Neural progenitor cell (in vitro differentiated cells): ENCODE measurements at places on chromosomes 5 and 9. TPM values are rescaled to one million over a fixed set of nuclear protein-coding genes. Genes with fewer than 3 reads are reported as not detected.
A peak's percentile ranks its signal among the peaks of the same experiment; 100 is the strongest.

Gene ARL14EPL
- not detected in 2 replicates for total RNA-seq

DNA sequence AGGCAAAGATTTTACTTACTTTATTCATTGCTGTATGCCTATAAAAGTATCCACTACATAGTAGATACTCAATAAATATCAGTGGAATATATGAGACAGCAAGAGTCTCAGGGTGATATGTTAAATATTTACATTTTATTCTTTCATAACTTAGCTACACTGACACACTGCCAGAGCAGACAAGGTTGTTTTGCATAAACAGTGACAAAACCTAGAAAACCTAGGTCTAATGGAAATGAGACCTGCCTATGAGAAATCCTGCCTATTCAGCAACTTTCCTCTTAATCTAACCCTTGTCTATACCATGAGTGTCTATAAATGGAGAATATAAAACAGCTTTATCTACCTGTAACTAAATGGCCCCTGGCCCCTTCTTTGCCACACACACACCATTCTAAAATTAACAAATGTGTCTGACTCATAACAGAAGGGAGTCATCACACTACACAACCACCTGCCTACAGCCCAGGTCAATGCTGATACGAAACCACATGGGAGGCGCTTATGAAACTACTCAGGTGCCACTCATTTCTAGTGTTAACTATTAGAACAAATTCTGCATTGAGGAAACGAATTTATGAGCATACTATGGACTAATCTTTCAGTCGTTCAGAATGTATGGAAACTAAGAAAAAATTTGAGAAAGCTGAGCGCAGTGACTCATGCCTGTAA is 60.3 kb downstream of the UBAP2 start:
- no peak for DNase-seq

Gene INSYN2B
- 0.06 and 0.26 TPM in 2 replicates for total RNA-seq

Gene CLTA
- 199 and 203 TPM in 2 replicates for total RNA-seq

- no peak for DNase-seq
These were observed 12.9 kb downstream of the TCF7 start for GRCh38 chr5:134127376-134127861.

- no peak for DNase-seq
These were observed 84.8 kb downstream of the WNK2 start for GRCh38 chr9:93268551-93269314.

- no peak for DNase-seq
These were observed 39.2 kb downstream of the EXOSC2 start for GRCh38 chr9:130732793-130733221.

DNA sequence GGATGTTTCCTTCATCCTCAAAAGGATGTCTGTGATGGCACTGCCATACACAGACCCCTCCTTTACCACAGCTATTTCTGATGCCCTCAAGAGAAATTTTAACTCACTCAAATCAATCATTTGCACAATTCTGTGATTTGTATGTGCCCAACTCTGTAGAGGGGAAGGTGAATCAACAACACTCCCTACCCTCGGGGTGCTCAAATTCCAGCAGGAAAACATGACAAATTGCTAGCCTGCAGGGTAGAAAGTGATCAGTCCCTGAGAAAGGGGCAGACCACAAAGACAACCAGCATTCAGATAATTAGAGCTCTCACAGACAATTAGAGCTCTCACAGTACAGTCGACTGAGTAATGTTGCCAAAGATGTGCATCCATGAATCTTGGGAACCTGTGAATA is 45.3 kb upstream of the FOXE1 start:
- no peak for DNase-seq

Gene CYLC2
- not detected in 2 replicates for total RNA-seq

DNA sequence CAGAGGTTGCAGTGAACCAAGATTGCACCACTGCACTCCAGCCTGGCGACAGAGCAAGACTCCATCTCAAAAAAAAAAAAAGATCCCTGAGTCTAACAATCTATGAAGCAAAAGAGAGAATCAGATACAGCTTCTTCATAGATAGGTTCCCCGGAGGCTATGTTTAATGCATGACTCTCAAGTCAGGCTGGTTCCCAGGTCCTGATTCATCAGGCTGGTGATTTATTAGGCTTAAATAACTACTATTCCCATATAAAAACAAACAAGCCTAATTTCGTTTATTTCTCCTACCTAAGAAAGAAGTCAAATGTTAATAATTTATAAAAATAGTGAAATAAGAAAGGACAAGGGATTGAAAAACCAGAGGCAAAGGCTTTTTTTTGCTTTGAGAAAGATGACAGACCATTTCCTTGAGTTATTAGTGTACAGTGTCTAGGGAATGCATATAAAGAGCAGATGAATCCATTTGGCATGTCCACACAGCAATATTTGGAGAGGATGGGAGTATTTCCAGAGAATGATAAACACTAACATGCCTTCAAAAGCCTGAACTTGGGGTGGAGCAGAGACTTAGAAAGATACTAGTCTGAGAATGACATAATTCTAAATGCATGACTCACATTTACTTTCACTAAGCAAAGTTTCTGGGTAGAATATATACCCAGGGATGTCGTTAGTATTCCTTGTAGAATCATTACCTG is 115.3 kb downstream of the NREP start:
- no peak for DNase-seq

GRCh38 chr9:109507421-109507838 is 9.3 kb upstream of the PTPN3 start:
- no peak for DNase-seq

DNA sequence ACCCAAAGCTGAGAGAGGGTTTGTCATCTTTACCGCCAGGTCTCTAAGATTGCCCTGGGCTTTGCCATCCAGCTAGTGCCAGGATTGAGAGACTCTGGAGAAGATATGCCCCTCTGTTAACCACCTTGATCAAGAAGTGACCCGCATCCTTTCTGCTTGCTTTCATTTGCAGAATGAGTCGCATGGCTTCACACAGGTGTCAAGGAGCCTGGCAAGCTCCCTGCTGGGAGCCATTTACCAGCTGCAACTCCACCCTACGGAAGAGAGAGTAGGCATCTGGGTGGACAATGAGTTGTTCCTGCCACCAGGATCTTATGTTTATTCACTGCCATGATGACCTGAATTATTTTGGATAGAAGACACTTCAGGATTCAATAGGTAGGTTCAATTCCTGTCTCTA is 43.0 kb downstream of the HSD17B3 start:
- no peak for DNase-seq

DNA sequence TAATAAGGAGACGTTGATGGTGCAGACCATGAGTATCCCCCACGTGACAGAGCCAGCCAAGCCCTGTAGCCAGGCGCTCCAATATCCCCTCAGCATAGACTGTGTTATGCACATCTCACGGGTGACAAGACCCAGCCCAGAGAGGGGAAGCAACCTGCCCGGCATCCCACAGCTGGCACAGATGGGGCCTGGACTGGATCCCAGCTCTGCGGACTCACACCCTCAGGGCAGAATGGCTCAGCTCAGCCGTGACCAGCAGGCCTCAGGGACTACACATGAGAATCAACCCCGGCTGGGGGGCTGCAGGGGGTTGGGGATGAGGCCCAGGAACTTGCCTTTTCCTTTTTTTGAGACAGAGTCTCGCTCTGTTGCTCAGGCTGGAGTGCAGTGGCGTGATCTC is 11.7 kb downstream of the FIBCD1 start:
- no peak for DNase-seq

DNA sequence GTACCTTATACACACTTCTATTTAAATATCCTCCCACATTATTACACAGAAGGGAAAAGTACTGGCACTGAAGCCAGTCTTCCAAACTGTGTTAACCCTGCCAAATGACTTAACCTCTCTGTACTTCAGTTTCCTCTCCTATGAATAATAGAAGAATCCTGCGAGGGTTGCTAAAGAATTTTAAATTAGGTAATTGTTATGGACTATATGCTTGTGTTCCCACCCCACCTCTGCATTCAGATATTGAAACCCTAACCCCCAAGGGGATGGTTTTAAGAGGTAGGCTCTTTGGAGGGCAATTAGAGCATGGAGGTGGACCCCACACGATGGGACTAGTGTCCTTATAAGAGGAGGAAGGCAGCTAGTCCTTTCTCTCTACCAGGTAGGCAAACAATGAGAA is 72.7 kb downstream of the TTLL11 start:
- no peak for DNase-seq

GRCh38 chr5:109829331-109829730 is 139.6 kb downstream of the MAN2A1 start:
- no peak for DNase-seq

GRCh38 chr5:113140837-113141671 is 164.5 kb downstream of the DCP2 start:
- no peak for DNase-seq

- DNase-seq, result peak; percentile 57
These were observed 21.2 kb upstream of the IL17B start for GRCh38 chr5:149400304-149400703.

Gene TMC1
- not detected in 2 replicates for total RNA-seq

- DNase-seq, result no peak
These were observed 97.8 kb upstream of the SMC5 start for GRCh38 chr9:70160686-70161600.

- no peak for DNase-seq
These were observed 89.8 kb downstream of the CDKN2A start for GRCh38 chr9:21904371-21904770.

GRCh38 chr5:76641514-76642120 is 18.4 kb upstream of the F2RL2 start:
- peak; percentile 89 for DNase-seq

DNA sequence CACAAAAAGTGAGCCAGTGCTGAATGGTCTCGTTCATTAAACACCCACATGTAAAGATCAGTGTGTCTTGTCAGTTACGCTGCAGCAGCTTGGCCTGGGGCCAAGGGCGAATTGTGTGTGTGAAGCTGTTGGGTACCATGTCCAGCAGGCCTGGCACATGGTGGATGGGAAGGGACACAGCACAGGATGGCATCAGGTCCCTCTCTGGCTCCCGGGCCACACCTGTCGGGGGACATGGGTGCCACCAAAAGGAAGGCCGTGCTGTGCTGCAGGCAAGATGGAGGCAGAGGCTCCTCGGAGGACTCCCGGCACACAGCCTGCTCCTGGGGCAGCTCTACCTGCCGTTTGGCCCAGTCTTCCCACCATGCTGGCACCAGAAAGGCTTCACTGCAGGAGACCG is 32.0 kb downstream of the NKD2 start:
- DNase-seq, result no peak

DNA sequence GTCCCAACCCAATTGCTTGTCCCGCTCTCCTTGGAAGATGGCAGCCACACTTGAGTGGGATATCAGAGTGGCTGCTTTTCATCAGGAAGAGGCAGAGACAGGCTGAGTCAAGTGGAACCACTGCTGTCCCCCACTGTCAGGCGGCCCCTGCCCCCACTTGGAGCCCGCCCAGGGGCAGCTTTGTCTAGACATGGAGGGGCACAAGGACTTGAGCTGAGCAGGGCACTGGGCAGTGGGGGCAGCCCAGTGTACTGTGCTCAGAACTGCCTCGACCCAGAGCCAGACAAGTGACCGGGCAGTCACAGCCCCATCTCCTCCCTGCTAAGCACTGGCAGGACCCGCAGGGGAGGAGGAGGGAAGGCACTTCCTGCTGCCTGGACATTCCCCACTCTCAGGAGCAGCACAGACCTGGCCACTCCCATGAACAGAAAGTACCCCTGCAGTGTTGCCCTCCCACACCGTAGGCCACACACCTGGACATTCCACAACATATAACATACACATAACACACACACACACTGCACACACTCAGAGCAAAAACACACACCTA is 91.0 kb downstream of the MRPL36 start:
- DNase-seq, result no peak

Gene PCDHGA10
- 4.2 and 4.7 TPM in 2 replicates for total RNA-seq

DNA sequence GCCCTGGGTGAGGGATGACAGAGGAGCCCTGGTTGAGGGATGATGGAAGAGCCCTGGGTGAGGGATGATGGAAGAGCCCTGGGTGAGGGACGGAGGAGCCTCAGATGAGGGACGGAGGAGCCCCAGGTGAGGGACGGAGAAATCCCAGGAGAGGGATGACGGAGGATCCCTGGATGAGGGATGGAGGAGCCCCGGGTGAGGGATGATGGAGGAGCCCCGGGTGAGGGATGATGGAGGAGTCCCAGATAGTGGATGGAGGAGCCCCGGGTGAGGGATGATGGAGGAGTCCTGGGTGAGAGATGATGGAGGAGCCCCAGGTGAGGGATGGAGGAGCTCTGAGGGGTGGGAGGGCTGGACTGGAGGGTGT is 10.9 kb downstream of the PHF2 start:
- no peak for DNase-seq

GRCh38 chr5:86765778-86766502 is 148.2 kb downstream of the COX7C start:
- no peak for DNase-seq

DNA sequence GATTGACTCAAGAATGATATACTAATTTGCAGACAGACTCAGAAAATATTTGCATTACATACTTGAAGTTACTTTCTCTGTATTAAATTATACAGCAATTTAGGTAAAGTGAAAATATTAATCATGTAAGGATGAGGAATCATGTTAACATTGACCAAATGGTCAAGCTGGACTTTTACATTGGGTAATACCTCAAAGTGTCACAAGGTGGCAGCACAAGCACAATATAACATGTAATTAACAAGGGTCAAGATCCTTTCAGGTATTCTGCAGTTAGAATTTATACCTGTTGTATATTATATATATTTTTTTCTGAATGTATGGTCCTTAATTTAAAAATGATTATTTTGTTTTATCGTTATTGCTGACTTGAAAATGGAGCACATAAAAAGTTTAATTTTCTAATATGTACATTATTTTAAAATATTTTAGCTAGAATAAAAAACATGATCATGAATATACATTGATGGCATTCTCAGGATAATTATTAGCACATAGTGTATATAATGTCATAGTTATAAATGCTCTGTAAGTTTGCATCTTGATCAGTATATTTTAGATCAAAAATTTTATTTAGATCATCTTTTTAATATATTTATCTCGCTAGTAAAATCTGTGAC is 8.6 kb downstream of the HAPLN1 start:
- DNase-seq, result peak; percentile 56

Gene GABRA1
- total RNA-seq, result not detected in 2 replicates

Gene SLIT3
- total RNA-seq, result 0.22 and 0.28 TPM in 2 replicates

GRCh38 chr5:14465116-14465515 is 116.5 kb upstream of the OTULINL start:
- no peak for DNase-seq
